Mucosa of descending colon (tissue), 3 donors: ENCODE measurements at places on chromosomes 2 and 18. TPM values are rescaled to one million over a fixed set of nuclear protein-coding genes. Genes with fewer than 3 reads are reported as not detected.

Gene FBLN7
- 2.2 TPM for total RNA-seq

Gene HRH4
- total RNA-seq: 0.29 TPM

Gene C1QL2
- total RNA-seq: not detected

Gene HTR2B
- 0.22 TPM for total RNA-seq
